ENCODE measurements at places on chromosomes 7 and 10.
A peak's percentile ranks its signal among the peaks of the same experiment; 100 is the strongest.

GRCh38 chr10:6239213-6239991 is 36.7 kb downstream of the PFKFB3 start:
- DNase-seq, result peak; percentile 56

- DNase-seq, result no peak
Measured at GRCh38 chr7:78185149-78185745, 386.7 kb downstream of the PHTF2 start.

GRCh38 chr10:6928586-6928985 is 348.5 kb upstream of the PRKCQ start:
- no peak for DNase-seq

DNA sequence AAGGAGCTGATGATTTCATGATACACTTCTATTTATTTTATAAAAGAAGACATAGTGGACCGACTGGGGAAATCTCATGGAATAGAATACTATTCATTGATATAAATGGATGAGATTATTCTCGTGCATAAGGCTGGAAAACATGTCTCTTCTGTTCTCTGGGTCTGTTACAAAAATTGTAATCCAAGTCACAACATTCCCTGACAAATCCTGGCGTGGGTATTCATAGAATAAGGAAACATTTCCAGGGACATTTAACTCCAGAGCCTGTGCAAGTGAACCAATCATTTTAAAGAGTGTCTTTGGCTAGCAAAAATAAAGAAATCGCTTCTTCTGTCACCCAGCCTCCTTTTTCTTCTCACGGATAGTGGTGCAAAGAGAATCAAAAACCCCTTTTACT is 1148.5 kb upstream of the AUTS2 start:
- DNase-seq, result no peak

DNA sequence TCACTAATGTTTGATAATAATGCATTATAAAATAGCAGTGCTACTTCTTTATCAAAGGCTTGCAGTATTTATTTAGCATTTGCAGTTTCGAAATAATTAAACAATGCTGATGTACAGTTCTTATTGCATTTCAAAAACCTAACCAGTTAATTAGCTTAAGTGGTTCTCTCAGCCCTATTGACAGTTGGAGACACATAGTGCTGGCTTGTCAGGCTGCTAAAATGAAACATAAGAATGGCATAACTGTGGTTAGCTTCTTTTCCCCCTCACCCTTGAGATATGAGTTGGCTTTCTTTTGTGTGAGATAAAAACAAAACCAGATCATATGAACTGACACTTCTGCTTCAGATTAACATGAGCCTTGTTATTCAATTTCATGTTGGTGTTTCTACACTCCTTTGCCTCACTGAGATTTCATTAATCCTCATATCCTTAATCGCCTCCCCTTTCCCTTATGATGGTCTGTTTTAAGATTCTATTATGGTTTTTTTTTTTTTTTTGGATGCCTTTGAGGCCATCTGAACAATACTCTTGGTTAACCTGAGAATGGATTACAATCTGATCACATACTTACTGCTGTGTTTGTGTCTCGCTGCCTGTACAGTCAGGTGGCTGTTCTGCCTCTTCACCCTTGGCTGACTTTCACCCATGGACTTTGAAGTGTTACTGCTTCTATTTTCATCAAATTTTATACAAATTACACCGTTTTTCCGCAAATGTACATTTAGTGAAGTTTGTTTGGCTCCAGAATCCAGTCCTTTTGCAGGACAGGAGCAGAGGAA is 108.0 kb downstream of the SDK1 start:
- no peak for DNase-seq

GRCh38 chr10:79161557-79161956 is 92.8 kb downstream of the ZMIZ1 start:
- DNase-seq, result no peak

DNA sequence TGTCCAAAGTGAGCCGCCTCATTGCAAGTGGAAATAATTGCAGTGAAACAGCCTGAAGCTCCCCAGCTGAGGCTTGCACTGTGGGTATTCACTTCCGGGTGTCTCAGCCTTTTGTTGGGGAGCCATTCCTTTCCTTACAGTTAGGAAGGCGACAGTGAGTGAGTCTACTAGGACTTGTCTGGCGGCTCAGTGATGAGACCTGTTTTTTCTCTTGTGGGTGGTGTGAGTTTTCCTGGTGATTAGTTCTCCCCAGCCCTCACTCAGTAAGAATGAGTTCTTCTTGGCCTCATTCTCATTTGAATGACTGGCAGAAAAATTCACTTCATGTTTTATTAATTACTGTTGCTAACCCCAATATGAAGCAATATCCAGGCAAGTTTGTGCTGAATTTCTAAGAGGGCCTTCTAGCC is 2.6 kb downstream of the PGAM1 start:
- DNase-seq, result no peak

GRCh38 chr7:16420329-16420648 is 1.0 kb downstream of the CRPPA start:
- no peak for DNase-seq
